ENCODE measurements at places on chromosomes 11 and 22. TPM values are rescaled to one million over a fixed set of nuclear protein-coding genes. Genes with fewer than 3 reads are reported as not detected.

The ELMOD1 gene
- total RNA-seq = not detected

The RAB38 gene
- total RNA-seq = 2.3 TPM

The DRG1 gene
- total RNA-seq = 37.5 TPM

The SLC15A3 gene
- 29.5 TPM for total RNA-seq

The LARGE2 gene
- total RNA-seq = not detected

The F2 gene
- total RNA-seq = not detected

GRCh38 chr11:95359756-95360155 lies 128.8 kb upstream of the SESN3 start:
- DNase-seq = no peak

DNA sequence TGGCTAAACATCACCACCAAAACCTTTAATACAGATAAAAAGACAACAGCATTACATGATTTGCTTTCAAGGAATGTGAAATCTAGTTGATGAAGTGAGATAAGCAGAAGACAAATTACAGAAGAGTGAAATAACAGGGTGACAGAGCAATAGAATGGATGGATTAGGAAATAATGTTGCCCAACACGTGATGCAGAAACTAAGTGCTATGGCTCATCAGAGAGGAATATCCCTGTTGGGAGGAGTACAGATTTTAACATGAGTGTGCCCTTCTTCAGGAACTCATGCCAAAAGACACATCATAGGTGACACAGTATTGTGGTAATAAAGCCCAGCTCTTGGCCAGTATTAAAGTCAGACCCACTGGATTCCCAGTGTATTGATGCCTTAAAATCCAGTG lies 176.6 kb upstream of the RAG2 start:
- no peak for DNase-seq

DNA sequence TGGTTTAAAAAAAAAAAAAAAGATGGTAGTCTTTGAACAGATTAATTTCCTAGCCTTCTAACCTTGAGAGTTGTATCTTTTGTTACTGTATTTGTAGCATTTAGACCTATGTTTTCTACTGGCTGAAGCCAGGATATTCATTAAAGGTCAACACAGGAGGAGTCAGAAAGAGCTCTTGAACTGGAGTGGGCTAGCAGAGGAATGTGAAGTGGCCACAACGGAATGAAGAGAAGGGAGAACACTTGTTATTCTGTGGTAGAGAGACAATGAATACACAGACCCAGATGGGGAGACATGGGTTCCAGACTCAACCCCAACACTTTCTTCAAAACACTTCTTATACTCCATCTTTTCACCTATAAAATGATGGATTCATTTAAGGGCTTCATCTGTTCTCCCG lies 88.1 kb downstream of the RELT start:
- DNase-seq = no peak

GRCh38 chr11:1831338-1832210 lies 3.2 kb upstream of the SYT8 start:
- DNase-seq = no peak

DNA sequence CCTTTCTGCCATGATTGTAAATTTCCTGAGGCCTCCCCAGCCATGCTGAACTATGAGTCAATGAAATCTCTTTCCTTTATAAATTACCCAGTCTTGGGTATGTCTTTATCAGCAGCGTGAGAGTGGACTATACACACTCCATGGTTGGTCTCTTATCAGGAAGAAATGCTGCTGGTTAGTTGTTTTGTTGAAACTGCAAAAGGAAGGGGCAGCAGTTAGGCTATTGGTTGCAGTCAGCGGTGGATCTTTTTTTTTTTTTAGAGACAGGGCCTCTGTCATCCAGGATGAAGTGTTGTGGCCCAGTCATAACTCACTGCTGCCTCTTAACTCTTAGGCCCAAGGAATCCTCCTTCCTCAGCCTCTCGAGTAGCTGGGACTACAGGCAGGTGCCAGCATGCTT lies 51.7 kb downstream of the HSD17B12 start:
- no peak for DNase-seq

All from thoracic aorta (tissue), 2 donors.